ENCODE measurements at places on chromosomes 3 and 15.

DNA sequence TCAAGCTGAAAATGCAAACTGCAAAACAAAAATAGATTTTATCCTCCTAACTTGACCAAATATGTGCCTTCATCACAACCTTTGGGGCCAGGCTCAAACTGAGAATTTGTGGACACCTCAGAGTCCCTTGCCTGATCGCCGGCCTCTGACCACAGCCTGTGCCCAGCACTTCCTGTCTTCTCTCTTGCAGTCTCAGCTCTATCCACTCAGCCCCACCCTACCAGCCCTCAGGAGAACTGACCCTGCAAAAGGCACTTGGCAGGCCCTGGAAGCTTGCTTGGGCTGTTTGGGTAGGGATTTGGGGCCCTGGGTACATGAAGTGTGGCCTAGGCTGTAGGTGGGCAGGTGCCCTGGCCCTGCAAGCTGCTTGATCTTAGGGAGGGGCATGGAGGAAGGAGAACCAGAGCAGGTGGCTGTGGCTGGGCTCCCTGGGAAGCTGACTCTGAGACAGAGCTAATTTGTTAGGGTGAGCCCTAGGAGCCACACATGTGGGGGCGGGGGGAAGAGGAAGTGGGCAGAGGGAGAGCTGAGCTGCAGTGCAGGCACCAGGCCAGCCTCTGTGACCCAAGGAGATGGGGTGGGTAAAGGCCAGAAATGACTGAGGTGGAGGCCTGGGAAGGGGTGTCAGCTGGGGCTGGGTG is 8.6 kb downstream of the CLEC3B start:
- DNase-seq = no peak

DNA sequence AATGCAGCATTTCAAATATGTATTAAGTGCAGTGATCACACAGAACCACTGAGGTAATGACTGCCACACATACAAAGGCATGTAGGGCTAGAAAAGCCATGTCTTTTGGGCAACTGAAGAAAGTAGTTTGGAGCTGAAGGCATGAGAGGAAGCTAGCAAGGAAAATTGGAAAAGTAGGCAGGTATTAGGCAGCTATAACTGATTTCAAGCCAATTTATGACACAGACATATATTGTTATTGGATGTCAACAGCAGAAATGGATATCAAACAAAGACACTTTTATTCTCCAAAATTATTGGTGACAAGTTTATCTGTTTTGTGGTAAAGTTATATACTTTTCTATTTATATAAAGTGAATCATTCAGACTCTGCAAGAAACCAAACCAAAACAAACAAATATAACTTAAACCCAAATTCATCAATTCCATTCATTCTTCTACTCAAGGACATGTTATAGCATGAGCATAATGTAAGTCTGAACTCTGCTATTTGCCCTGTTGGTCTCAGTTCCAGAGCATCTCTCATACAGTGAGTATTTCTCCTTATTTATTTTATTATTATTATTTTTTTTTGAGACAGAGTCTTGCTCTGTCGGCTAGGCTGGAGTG is 307.4 kb upstream of the COL8A1 start:
- DNase-seq = no peak

DNA sequence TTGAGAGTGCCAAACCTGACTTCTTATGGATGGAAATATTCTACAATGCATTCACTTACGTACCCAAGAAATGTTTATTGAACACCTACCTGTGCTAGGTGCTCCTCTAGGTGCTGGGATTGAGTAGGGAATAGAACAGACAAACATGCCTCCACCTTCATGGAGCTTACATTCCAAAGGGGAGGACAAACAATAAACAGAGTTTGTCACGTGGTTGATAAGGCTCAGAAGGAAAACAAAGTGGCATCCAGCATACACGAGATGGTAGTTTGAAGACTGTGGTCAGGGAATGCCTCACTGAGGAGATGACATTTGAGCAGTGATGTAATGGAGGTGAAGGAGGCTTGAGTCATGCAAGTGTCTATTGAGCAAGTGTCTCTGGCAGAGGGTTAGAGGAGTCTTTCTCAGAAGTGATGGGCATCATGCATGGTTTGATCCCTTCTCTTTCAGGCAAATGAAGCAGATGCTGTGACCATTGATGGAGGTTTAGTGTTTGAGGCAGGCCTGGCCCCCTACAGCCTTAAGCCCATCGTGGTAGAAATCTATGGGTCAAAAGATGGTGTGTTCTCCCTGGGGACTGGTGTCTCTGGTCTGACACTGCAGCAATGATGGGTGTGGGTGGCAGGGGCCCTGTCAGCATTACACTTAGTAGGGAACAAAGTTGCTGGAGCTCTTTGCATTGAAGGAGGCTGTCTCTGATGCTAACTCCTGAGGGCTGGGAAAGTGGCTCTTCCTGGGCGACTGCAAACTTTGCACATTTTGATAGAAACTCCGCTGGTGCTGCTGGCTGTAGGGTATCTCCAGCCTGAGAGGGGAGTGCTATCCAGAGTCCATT is 29.7 kb upstream of the TOPBP1 start:
- DNase-seq = no peak

GRCh38 chr3:43707998-43708397 is 17.3 kb downstream of the ABHD5 start:
- DNase-seq = no peak

DNA sequence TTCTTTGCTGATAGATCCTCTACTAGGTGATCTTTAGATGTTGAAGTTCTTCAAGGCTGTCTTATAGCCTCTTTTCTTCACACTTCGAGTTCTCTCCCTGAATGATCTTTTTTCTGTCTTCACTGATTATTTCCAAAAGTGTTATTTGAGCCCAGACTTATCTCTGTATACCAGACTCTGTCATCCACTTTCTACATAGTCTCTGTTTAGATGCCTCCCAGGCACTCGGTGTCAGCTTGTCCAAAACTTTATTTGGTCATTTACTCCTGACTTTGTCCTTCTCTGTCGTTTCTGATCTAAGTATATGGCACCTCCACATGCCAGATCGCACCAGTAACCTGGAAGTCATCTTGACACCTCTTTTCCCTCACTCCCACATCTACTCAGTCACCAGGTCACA is 27.6 kb downstream of the KLHL18 start:
- no peak for DNase-seq
